ENCODE measurements at places on chromosomes 13 and 19.
A peak's percentile ranks its signal among the peaks of the same experiment; 100 is the strongest.

DNA sequence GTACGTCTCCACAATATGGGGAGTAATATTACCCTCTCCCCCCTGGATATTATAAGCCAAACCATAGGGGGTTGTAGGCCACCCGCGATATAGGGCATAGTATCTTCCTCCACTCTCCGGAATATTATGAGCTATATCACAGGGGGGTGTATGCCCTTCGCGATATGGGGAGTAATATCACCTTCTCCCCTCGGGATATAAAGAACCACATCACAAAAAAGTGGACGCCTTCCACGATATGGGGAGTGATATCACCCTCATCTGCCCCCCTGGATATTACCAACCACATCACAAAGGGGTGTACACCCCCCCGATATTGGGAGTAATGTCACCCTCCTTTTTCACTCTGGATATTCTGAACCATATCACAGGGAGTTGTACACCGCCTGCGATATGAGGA, 65.5 kb upstream of the CEACAM21 start:
- no peak for DNase-seq

DNA sequence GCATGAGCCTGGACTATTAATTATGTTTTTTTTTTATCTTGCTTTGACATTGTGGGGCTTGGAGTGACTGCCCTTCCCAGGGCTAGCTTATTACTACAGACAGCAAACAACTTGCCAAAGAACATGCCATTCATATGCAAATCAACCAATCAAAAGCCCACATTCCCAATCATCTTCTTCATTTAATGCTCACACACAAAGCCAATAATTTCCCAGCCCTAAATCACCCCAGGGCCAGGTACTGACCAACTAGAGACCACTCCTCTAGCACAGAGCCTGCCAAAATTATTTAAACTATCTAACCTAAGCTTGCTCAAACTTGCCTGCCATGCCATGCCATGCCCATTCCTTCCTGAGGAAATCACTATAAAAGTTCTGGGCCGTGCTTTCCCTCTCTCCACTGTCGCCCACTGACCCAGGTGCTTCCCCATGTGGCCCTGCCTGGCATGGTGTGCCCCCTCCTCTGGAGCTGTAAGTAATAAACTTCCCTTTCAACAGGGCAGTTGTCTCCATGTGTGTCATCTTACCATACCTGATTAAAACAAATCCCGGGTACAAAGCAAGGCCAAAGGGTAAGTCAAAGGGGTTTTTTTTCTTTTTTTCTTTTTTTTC, 15.7 kb downstream of the PBX4 start:
- DNase-seq: no peak

- DNase-seq: peak; percentile 74
These were observed 93.4 kb downstream of the FLT1 start for GRCh38 chr13:28401303-28402056.

DNA sequence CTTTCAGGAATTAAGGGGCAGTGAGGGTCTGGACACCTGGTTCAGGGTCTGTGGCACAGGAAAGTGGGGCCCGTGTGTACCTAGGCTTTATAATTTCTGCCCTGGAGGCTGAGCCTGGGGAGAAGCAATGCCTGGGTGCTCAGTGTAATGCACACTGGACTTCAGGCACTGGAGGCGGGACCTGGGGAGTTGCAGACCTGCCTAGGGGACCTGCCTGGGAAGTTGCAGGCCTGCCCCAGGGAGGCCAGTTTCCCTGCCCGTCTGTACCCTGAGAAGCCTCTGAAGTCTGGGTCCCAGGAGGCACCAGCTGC, 2.5 kb upstream of the TMEM59L start:
- DNase-seq: no peak

DNA sequence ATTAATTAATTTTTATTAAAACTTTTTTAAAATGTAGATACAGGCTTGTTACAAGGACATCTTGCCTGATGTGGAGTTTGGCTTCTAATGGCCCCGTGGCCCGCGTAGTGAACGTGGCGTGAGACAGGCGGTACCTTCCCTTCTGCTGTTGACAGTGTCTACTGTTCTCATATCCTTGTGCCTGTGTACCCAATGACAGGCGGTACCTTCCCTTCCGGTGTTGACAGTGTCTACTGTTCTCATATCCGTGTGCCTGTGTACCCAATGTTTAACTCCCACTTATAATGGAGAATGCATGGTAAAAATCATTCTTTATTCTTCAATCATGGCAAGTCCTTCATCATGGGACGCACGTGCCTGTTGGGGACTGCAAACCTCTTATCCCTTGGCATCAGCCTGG, 79.1 kb upstream of the ZNF835 start:
- no peak for DNase-seq

GRCh38 chr13:46178143-46178542, 3.8 kb downstream of the LCP1 start:
- no peak for DNase-seq

DNA sequence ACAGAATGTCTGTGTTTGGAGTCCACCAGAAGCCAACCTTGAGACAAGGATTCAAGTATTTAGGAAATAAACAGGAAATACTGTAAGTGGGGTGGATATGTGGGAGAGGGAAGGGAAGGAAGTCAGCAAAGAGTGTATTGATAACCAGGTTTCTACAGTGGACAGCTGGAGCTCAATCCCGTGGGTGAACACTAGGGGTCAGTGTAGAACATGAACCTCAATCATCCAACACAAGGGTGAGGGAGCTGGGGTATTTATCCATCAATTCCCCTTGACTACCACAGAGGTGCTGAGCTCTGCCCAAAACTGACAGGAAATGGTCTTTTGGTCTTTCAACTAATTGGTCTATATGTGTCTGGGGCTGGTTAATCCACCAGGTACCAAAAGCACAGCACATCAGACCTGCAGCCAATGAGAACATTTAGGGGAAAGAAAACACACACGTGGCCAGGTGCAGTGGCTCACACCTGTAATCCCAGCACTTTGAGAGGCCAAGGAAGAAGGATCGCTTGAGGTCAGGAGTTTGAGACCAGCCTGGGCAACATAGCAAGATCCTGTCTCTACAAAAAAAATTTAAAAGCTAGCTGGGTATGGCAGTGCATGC, 5.6 kb upstream of the SYDE1 start:
- peak; percentile 53 for DNase-seq

- no peak for DNase-seq
These were observed 5.3 kb upstream of the CSNK1G2 start for GRCh38 chr19:1935484-1936208.

DNA sequence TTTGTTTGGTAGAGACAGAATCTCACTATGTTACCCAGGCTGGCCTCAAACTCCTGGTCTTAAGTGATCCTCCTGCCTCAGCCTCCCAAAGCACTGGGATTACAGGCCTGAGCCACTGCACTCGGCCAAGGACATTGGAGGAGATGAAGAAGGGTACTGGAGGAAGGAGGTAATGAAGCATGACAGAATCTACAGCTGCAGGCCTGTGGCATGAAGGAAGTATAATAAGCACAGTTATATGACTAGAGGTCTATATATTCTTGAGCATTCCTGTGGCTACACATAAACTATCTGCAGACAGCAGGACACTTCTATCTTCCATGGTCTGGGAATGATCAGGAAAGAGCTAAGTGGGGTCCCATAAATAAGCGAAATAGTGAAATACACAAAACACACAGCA, 18.2 kb downstream of the ZNF565 start:
- DNase-seq: no peak

DNA sequence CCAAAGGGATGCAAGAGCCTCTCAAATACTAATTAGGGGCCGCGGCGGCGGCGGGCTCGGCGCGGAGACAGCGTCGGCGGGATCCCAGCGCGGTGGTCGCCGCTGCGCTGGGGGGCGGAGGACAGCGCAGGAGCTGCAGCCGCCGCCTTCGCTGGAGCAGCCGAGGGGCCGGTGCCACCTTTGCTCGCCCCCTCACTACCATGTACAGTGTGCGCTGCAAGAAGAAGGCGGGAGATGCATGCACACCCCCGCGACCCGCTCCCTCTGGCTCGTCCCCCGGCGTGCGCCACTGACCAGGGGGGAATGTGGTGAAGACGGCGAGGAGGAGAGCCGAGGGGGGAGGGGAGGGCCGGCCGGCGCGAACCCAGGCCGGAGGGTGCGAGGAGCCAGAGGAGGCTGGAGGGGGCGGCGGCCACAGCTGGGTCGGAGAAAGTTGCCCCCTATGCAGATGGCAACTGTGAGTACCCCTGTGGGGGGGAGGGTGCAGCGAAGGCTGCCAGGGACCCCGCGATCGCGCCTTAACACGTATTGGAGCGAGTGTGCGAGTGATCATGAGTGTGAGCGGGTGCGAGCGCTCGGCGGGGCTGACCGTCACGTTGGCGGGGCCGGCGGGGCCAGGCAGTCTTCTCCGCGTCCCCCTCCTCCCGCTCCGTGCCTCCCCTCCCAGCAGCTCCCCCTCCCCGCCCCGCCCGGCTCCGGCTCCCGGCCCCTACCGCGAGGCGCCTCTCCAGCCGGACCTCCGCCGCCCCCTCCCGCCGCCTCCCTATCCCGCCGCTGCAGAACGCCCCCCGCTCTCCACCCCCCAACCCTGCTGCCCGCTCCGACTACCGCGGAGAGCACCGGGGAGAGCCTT, 808 bp downstream of the SLITRK5 start:
- no peak for DNase-seq

DNA sequence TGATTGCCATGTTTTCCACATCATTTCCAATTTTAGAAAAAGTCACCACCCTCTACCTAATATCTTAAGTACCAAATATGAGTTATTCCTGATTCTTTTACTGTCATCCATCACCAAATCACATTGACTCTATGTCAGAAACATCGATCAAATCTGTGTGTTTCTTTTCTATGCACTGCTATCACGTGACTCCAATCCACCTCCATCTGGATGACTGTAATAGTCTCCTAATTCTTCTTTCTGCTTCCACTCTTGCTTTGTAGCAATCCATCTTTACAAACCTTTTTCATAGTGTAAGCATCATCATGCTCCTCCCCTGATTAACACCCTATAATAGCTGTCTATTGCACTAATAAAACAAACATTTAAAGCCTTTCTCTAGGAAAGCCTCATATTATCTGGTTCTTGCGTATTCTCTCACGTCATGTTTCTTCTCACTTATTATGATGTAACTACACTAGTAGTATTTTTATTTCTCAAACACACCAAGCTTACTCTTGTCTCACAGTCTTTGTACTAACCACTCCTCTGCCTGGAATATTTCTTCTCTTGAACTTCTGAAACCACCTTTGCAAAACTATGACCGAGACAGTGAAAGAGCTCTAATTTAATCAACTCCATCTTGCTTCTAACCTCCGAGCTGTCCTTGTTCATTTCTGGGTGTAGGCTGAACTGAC, 10.7 kb upstream of the FPR3 start:
- no peak for DNase-seq

DNA sequence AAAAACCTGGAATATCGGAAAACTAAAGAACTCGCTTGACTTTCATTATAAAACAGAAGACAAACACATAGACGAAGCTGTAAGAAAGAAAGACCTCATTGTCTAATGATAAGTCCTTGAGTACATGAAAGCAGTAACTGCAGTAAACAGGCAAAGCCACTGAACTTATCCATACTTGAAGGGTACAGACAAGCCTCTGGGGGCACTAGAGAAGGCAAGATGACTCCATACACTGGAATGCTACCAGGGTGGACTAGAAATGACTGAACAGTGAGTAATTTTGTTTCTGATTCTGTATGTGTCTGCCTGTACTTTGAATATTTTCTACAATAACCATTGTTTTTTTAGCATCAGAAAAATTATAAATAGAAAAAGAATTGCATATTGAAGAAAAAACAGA, 507.9 kb downstream of the UQCRFS1 start:
- DNase-seq: peak; percentile 80

Measured in brain microvascular endothelial cell (primary cell).